Type B pancreatic cell (in vitro differentiated cells): ENCODE measurements at places on chromosomes 4 and X.

DNA sequence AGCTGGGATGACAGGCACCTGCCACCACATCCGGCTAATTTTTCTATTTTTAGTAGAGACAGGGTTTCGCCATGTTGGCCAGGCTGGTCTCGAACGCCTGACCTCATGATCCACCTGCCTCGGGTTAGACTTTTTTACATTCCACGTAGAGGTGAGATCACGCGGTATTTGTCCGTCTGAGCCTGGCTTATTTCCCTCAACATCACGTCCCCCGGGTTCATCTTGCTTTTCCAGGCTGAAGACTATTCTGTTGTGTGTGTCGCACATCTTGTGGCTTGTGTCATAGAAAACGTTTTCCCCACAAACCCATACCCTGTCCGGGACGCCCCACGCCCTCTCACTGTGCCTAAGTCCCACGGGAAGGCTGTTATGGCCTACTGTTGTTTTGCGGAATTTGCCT lies 185.3 kb downstream of the CRLF2 start:
- no peak overlapping the region for H3K27ac ChIP-seq
- H3K4me1 ChIP-seq, result no peaks in the 10 kb centered on the region
- no peaks in the 10 kb centered on the region for H3K36me3 ChIP-seq
- H3K27me3 ChIP-seq, result peaks cover 7% of the 10 kb centered on the region

DNA sequence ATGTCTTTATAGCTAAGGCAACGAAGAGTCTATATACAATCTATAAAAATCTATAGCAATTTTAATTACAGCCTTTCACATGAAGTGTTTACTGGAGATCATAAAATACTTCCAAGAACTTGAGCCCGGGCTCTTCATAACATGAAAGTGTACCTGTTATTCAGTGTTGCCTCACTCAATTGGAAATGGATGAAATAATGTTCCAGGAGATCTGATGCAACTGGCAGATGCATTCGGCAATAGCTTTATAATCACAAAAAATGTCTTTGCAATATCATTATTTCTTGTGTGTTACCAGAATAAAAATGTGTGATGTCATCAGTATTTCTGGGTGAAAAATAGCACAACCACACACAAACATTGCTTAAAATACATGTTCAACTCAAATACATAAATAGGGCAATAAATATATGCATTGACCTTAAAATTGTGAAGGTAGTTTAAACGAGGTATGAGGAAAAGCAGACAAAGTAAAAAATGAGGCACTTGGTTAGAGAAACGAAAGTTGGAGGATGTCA lies 1266.8 kb upstream of the PCDH7 start:
- H3K27ac ChIP-seq, result no peak overlapping the region
- no peak overlapping the region for H3K4me3 ChIP-seq
- H3K4me1 ChIP-seq, result no peaks in the 10 kb centered on the region
- H3K27me3 ChIP-seq, result no peaks in the 10 kb centered on the region
- H3K36me3 ChIP-seq, result no peaks in the 10 kb centered on the region
- DNase-seq, result no peak

GRCh38 chr4:113469926-113470325 lies 291.6 kb downstream of the CAMK2D start:
- peaks cover 23% of the 10 kb centered on the region for H3K36me3 ChIP-seq
- no peak overlapping the region for H3K4me3 ChIP-seq
- H3K27me3 ChIP-seq, result no peaks in the 10 kb centered on the region
- DNase-seq, result no peak
- peaks cover 5% of the 10 kb centered on the region for H3K4me1 ChIP-seq
- H3K27ac ChIP-seq, result no peak overlapping the region

- H3K36me3 ChIP-seq, result no peaks in the 10 kb centered on the region
- no peaks in the 10 kb centered on the region for H3K27me3 ChIP-seq
- H3K27ac ChIP-seq, result no peak overlapping the region
- H3K4me3 ChIP-seq, result no peak overlapping the region
- H3K4me1 ChIP-seq, result no peaks in the 10 kb centered on the region
These were observed 16.2 kb upstream of the ZCCHC12 start for GRCh38 chrX:118807151-118808017.

DNA sequence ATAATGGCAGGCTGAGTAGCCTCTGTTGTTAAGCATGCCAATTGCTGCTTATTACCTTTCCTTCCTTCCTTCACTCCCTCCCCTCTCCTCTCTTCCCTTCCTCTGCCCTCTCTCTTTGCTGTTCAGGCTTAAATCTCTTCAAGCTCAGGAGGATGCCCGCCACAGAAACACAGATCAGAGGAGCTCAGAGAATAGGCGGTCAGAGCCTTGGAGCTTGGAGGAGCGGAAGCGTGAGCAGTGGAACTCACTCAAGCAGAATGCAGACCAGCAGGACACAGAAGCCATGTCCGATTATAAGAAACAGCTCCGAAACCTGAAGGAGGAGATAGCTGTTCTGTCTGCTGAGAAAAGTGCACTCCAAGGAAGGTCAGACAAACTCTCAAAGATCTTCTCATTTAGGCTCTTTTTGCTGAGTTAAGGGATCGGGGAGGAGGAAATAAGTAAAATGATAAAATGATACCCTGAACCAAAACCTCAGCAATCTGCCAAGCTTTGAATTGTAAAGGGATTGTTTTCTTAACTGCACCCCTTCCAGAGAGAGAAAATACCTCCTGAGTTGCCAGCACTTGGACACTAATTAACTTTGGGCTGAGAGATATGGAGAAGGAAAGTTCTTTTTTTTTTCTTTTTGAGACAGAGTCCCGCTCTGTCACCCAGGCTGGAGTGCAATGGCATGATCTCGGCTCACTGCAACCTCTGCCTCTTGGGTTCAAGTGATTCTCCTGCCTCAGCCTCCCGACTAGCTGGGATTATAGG lies 20.9 kb downstream of the SPATA18 start:
- H3K4me1 ChIP-seq, result peaks cover 5% of the 10 kb centered on the region
- no peak for DNase-seq
- no peak overlapping the region for H3K4me3 ChIP-seq
- no peak overlapping the region for H3K27ac ChIP-seq
- H3K27me3 ChIP-seq, result peaks cover 17% of the 10 kb centered on the region
